ENCODE measurements at places on chromosomes 6 and 20.

- no peak for DNase-seq
Observed at GRCh38 chr20:45810191-45810970, 2.1 kb upstream of the UBE2C start.

DNA sequence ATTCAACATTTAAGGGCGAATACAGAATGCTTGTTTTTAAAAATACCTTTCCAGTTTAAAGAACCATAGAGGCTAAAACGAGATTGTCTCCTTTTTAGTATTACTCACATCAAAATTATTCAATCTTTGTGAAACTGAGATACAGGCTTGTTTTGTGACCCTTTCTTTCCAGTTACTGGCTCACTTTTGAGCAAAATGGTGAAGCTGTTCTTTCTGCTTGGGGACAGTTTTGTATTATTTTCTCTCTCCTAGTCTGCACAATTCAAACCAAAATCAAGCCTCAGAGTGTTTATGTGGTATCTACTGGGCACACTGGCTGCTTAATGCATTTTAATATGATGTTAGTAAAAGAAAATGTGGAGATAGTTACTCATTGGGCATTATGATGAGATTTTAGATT, 36.5 kb downstream of the HIVEP1 start:
- no peak for DNase-seq

DNA sequence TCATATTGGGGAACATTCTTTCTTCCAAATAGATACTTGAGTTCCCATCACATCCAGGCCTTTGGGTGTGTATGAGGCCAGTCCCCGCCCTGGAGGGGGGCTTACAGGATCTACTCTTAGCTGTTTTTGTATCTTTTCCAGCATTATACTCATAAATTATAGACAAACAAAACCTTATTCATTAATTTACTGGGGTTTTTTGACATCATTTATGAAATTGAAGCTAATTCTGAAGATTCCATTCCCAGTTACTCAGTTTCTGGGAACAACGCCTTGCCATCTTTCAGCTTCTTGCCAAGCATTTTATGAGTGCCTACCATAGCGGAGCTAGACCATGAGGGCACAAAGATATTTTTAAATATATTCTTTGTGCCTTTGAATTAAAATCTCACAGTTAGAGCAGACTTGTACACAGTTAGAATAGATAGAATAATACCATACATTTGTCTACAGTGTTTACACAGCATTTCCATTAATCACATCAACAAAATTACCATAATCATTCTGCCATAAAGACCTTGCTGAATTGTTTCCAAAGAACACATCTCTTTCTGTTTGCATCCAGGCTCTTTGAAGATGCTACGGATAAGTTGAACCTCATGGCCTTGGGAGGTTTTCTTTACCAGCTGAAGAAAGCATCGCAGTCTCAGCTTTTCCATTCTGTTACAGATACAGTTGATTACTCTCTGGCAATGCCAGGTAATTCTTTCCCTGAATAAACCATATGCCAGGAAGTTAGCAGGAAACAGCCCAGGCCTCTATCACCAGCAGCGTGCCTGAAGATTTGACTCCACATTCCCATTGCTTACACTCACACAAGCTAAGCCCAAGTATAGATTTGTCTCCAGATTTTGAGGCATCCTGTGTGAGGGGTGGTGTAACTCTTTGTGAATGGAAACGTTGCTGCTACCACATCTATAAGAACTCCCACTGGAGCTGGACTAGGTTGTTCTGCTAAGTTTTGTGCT, 75.4 kb upstream of the PBOV1 start:
- no peak for DNase-seq

DNA sequence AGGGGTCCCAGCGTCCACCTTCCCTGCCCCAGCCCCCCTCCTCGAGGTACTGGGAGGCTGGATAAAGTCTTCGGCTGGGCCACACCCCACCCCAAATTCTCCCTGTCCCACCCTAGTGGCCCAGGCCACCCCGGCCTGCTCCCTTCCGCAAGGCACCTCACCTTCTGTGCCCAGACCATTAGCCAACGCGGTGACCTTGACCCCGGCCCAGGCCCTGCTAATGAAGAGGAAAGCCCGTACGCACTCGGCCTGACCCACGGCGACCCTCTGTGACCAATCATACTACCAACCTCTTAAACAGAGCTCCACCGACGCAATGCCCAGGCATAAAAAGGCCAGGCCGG, 182 bp upstream of the OXT start:
- DNase-seq = no peak

DNA sequence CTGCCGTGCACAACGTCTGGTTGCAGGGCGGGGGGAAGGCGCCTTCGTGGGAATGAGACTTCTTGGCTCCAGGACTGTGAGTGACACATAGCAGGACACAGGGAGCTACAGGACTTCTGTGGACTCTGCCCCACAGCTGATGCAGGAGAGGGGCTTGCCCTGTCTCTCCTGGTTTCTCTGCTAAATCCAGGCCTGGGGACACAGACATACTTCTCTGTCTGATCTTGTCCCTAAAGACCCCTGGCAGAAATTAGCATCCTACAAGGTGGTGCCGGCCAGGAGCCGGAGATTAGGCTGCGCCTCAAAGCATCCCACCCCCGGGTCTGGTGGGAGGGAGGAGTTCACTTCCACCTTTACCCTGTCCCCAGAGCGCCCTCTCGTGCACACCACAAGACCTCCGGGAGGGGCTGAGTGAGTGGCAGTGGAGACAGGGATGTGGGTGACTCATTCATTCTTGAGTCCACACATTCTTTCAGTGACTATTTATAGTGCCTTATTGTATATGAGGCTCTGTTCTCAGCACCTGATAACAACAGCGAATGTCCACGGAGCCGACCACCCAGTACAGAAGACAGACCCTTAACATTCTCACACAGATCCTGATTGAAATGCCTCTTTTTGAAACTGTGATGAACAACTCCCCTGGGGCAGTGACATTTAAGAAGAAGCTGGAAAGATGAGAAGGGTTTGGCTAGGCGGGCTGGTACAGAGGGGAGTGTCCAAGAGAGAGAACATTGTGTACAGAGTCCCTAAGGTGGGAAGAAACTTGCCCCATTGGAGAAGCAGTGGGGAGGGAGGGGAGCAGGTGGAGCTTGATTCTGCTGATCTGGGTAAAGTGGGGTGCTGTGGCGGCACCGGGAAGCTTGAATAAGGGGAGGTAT, 39.0 kb downstream of the GMPR start:
- no peak for DNase-seq

All from activated CD4-positive, CD25-positive, alpha-beta regulatory T cell (primary cell).